NCI-H446 (cell line): ENCODE measurements at places on chromosomes 7 and 10.

GRCh38 chr7:28418311-28418710 is 6.0 kb downstream of the CREB5 start:
- DNase-seq, result no peak

DNA sequence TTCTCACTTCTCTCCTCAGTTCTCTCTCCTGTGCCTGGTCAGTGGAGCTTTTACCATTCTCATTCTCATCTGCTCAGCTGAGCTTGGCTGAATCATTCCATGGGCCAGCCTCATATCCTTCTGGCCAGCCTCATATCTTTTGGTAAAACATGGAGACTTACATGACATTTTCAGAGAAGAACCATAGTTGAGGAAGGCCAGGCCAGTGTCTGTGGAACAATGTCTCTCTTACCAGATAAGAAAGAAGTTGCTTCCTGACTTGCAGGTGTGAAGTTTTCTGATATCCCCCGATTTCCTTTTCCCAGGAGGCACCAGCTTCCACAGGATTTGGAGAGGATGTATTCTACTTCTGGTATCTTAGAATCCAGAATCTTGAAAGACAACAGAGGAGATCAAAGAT is 24.7 kb downstream of the ST7 start:
- DNase-seq, result no peak

DNA sequence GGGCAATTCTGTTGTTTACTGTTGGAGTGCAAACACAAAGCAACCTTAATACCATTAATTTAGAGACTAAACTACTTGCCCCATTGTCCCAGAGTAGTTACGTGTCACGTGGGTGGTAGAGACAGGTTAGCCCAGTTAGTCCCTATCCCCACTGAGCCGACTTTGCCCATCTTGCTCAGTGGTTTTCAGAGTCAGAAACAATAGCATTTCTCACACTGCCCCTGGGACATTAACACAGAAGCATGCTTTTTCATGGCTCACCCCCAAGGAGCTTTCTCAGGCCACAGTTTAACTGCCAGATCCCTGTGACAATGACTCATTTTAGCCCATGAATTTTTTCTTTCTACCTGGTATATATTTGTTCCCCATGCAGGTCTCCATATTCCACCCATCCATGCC is 271.0 kb downstream of the POU6F2 start:
- no peak for DNase-seq

- DNase-seq, result no peak
Observed at GRCh38 chr7:66679633-66680244, 51.1 kb downstream of the KCTD7 start.

- no peak for DNase-seq
Observed at GRCh38 chr7:69334701-69335100, 263.6 kb upstream of the AUTS2 start.

DNA sequence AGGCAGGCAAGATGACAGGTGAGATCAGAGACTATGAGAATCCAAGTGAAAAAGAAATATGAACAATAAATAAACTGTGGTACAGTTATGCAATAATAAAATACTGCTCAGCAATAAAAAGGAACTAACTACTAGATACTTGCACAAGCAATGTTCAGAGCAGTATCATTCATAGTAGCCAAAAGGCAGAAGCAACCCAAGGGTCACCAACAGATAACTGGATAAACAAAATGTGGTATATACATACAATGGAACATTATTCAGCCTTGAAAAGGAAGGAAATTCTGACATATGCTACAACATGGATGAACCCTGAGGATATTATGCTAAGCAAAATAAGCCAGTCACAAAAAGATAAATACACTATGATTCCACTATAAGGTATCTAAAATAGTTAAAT is 76.9 kb upstream of the KCNIP2 start:
- DNase-seq, result no peak

- DNase-seq, result no peak
Observed at GRCh38 chr7:108311446-108312168, 144.6 kb downstream of the NRCAM start.

- no peak for DNase-seq
Observed at GRCh38 chr7:36690514-36691187, 33.6 kb downstream of the AOAH start.

- no peak for DNase-seq
Observed at GRCh38 chr7:16741676-16742075, 11.9 kb upstream of the TSPAN13 start.

GRCh38 chr7:30548845-30549244 is 44.2 kb upstream of the GGCT start:
- DNase-seq, result peak; percentile 79

GRCh38 chr7:75689246-75690099 is 49.3 kb downstream of the HIP1 start:
- no peak for DNase-seq

DNA sequence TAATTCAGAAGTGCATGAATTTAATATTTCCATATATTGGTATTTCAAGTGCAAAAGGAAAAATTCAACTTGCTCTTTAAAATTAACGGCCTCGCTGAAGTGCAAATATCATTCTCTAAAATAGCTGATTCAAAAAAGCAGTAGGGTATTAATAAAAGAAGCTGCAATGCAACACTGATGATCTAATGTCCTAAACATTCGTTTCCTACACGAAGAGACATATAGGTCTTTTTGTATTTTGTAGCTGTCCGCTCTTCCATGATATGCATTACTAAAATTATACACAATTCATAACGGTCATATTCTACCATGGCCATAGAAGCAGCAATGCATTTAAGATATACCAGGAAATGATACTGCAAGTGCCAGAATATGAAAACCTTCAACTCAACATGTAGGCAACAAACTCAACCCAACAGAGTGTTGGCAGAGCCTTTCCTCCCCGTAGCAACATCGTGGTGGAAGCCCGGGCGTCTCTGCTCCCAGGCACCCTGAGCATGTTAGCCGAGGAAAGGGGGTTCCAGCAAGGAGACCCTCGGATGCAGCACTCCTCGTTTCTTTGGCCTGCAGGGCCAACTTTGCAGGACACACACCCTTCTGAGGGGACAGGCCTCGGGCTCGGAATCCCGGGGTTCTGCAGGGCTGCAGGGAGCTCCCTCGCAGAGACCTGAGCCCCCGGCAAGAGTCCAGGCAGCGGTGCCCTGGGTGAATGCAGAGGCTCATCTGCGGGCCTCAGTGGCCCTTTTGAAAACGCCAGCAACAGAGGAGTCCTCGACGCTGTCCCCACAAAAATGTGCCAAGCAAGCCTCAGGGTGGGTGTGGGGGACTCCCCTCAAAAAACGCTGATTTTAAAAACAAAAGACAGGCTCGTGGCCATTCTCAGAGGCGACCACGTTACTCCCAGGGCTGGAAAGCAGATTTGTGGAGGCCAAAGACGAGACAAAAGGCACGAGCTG is 1.6 kb downstream of the FAM171A1 start:
- DNase-seq, result peak; percentile 29

DNA sequence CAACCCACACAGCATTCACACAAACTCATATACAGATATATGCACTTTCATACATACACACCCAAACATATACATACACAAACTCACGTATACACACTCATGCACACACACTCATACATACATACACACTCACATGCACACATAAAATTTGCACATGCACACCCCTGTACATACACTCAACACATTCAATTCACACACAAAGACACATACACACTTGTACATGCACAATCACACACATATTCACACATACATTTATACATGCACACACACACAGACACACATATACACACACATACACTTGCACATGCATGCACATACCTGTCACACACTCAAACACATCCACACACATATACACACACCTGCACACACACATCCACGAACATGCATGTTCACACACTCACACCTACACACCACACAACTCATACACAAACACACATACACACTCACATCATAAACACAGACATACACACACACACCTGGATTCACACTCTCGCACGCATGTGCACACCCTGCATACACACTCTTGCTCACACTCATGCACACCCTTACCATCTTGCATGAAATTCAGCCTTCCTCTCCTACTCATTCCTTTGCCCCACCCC is 451.2 kb downstream of the GRID1 start:
- DNase-seq, result no peak

- DNase-seq, result no peak
Observed at GRCh38 chr7:155917836-155918430, 105.7 kb upstream of the SHH start.

DNA sequence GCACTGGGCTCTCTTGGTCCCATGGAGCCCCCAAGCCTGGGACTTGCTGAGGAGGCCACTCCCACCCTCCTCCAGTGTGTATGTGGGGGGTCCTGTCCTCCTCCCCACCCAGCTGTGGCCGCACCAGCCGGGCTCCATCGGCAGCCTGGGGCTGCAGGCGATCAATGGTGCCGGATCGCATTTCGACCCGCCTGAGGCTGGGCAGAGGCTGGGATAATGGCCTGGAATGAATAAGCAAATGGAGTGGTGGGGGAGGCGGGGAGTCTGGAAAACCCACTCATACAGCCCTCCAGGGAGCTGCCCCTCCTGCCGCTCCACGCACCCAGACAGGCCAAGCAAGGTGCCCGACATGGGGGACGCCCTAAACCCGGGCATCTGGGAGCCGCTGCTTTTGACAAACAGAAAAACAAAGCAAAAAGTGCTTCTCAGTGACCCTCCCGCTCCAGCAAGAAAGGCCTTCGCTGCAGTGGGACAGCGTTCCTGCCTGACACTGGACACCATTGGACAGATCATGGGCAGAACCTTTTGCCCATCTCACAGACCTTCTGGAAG is 160.5 kb downstream of the NRF1 start:
- no peak for DNase-seq

DNA sequence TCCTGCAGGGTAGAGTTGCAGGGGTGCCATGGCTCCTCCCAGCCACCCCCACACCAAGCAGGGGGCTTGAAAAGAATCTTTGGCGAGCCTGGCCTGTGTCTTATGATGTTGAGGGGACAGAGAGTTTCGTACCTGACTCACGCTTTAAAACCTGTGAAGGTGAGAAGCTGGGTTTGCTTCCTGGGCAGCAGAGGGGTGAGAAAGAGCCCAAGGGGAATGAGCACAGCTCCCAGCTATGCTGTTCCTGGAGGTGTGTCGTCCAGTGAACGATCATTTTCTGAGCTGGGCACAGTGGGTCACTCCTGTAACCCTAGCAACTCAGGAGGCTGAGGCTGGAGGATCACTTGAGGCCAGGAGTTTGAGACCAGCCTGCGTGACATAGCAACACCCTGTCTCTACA is 13.5 kb upstream of the ADRB1 start:
- no peak for DNase-seq

DNA sequence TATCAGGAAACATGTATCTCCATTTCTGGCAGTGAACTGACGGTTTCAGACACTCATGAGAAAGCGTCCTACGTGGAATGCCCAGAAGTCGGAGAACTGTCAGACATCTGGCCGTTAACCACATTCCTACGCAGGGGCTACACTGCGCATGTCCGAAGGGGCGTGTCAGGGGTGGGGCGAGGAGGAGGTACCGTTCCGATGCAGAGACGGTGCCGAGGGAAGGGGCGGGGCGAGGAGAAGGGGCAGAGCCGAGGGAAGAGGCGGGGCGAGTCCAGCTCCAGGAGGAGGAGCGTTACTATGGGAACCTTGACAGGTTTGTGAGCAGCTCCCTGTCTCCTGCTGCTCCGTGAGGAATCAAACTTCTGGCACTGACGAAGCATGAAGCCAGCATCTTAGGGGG is 366.9 kb upstream of the NUPR2 start:
- no peak for DNase-seq

DNA sequence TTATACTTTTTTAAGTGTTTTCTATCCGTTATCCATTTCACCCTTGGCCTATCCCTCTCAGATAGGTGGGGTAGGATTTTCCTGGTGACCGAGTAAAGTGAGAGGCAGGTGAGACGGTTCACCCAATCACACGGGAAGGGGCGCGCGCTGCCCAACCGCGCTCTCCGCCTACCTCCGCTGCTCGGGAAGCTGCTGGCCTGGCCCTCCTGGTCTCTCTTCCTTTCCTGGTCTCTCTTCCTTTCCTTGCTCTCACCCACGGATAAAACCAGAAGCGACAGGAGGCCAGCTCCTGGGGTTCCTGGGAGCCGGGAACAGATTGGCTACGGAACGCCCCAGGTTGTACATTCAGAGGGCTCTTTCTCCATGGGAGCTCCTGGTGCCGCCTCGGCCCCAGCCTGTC is 14.3 kb upstream of the ZNF212 start:
- DNase-seq, result no peak

- no peak for DNase-seq
Observed at GRCh38 chr10:112966194-112966855, 16.3 kb downstream of the TCF7L2 start.

DNA sequence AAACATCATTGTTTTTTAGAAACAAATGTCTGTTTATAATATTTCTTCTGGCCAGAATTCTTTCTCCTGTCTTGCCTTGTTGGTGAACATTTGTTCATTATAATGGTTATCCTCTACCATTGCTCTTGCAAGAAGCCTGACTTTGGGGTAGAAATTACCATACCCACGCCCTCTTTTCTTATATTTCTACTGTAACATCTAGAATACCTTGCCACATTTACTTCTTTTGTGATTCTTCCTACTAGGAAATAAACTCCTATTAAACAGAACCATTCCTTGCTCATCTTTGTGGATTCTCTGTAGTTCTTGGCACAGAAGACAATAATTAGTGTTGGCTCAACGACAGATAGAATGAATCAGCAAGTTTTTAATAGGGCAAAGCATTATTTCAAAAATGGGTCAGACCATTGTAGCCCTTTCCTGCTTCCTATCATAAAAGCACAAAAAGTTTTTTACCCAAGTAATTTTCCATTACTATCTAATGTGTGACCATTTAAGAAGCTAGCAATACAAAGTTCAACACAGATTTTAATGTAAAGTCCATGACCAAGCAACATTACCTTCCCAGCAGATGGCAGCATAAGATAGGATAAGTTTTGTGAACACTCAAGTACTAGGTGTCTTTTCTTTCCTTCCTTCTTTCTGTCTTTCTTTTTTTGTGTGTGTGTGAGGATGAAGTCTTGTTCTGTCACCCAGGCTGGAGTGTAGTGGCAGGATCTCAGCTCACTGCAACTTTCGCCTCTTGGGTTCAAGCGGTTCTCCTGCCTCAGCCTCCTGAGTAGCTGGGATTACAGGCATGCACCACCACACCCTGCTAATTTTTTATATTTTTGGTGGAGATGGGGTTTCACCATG is 270.4 kb downstream of the HGF start:
- DNase-seq, result peak; percentile 87

DNA sequence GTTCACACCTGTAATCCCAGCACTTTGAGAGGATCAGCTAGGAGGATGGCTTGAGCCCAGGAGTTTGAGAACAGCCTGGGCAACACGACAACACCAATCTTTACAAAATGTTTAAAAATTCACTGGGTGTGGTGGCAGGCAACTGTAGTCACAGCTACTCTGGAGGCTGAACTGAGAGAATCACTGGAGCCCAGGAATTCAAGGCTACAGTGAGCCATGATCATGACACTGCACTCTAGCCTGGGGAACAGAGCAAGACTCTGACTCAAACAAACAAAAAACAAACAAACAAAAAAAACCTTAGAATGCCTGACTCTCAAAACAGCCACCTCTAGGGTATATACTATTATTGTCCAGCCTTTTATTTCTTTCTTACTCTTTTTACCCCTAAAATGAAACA is 56.5 kb upstream of the PAPSS2 start:
- DNase-seq, result no peak

GRCh38 chr10:113945687-113946085 is 91.2 kb downstream of the NHLRC2 start:
- no peak for DNase-seq

GRCh38 chr10:106897719-106898118 is 266.8 kb downstream of the SORCS1 start:
- DNase-seq, result no peak
